LHCN-M2 (cell line): ENCODE measurements at places on chromosomes 7 and 10. TPM values are rescaled to one million over a fixed set of nuclear protein-coding genes. Genes with fewer than 3 reads are reported as not detected.

- no peak for DNase-seq
These were observed 80.3 kb downstream of the SKAP2 start for GRCh38 chr7:26784118-26784517.

DNA sequence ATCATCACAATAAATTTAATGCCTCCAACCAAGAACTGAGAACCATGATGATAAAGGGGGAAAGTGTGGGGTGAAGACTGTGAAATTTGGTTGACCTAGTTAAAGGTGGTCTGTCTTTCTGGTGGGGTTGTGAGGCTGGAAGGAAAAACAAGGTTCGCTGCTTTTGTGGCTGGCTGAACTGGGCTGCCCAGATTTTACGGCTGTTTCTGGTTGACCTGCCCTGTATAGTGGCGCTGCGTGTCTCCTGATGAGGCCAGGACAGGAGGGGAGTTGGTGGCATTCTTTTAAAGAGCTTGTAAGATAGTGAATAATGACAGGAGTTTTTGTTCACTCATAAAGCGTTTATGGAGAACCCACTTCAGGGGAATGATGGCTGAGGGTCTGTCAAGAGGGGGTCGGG, 101.8 kb downstream of the CYP26A1 start:
- DNase-seq = no peak

Gene CYP2C8
- not detected in 2 replicates for total RNA-seq

GRCh38 chr7:150989456-150989855, 1.4 kb upstream of the NOS3 start:
- no peak for DNase-seq

Gene AKR1C4
- not detected in 2 replicates for total RNA-seq

- DNase-seq = peak; percentile 89
These were observed 103.4 kb upstream of the MDFIC start for GRCh38 chr7:114818501-114818900.

Gene FGFBP3
- 0.40 and 0.64 TPM in 2 replicates for total RNA-seq

DNA sequence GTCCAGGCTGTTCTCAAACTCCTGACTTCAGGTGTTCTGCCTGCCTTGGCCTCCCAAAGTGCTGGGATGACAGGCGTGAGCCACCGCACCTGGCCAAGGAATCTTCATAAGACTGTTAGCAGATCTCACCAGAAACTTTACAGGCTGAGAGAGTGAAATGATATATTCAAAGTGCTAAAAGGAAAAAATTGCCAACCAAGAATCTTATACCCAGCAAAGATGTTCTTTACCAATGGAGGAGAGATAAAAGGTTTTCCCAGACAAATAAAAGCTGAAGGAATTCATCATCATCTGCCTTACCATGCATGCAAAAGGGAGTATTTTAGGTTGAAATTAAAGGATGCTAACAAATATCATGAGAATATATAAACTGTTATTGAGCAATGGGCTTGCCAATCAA, 23.6 kb downstream of the GIMAP7 start:
- DNase-seq = no peak

Gene GPR15LG
- total RNA-seq = not detected in 2 replicates

GRCh38 chr10:117942226-117942625, 104.5 kb downstream of the RAB11FIP2 start:
- peak; percentile 44 for DNase-seq

- DNase-seq = peak; percentile 19
These were observed 86.6 kb downstream of the ODAD2 start for GRCh38 chr10:27912231-27912630.

- DNase-seq = no peak
These were observed 271.4 kb downstream of the PARD3 start for GRCh38 chr10:34543716-34544115.

- DNase-seq = peak; percentile 8
These were observed 25.3 kb downstream of the CROT start for GRCh38 chr7:87370660-87371180.

- no peak for DNase-seq
These were observed 17.8 kb upstream of the CLDN4 start for GRCh38 chr7:73812996-73813395.

Gene PSD
- total RNA-seq = 0.46 TPM in 1 of 2 replicates, not detected in the other

GRCh38 chr10:12513775-12514673, 164.7 kb downstream of the CAMK1D start:
- DNase-seq = no peak

Gene MYH16
- not detected in 2 replicates for total RNA-seq

GRCh38 chr10:13831711-13832141, 245.0 kb downstream of the PRPF18 start:
- DNase-seq = peak; percentile 13

Gene PCGF6
- total RNA-seq = 16.1 and 17.2 TPM in 2 replicates

GRCh38 chr10:29370097-29371092, 81.5 kb downstream of the LYZL1 start:
- peak; percentile 36 for DNase-seq

- DNase-seq = no peak
These were observed 27.7 kb downstream of the SLC29A3 start for GRCh38 chr10:71346731-71347130.

- no peak for DNase-seq
These were observed 41.5 kb downstream of the PTN start for GRCh38 chr7:137302081-137302480.

Gene PTPRZ1
- total RNA-seq = not detected in 2 replicates

DNA sequence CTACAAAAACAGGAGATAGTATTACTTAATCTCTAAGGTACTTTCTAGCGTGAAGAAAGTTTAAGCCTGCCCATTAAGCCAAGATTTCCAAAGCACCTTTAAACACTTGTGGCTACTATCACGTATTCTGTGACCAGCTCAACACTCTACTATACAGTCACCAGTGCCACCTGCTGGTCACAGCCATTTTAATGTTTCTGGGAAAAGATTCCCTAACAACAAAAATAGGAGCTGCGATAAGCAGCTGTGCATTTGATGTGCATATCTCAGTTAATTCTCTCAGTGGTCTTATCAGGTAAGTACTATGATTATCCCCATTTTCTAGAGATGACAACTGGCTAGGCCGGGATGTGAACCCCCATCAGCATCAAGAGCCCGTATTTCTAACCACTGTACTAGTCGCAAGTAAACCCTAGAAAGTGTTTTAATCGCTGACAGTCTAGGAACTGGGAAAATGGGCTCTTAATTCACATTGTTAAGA, 860 bp downstream of the SEC31B start:
- DNase-seq = peak; percentile 61

GRCh38 chr7:5077740-5078139, 32.1 kb downstream of the RBAK start:
- DNase-seq = peak; percentile 60

Gene OR6B1
- not detected in 2 replicates for total RNA-seq

Gene MAGI2
- total RNA-seq = 2.4 and 3.6 TPM in 2 replicates

Gene LRRC4
- total RNA-seq = 0.38 and 0.98 TPM in 2 replicates

Gene CLRN3
- not detected in 2 replicates for total RNA-seq

DNA sequence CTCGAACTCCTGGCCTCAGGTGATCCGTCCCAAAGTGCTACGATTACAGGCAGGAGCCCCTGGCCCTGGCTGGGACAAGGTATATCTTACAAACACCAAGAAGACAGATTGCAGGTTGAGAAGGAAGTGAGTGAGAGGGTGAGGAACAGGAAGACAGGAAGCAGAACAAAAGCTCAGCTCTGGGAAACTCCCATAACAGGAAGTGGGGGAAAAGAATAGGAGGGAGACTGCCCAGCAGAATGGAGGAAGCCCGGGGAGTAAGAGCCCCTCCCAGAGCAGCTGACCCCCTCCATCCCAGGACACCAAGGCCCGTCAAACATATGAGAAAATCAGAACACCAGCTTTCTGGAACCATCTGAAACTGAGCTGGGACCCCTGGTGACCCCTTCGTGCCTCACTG, 2.9 kb downstream of the TECPR1 start:
- no peak for DNase-seq

DNA sequence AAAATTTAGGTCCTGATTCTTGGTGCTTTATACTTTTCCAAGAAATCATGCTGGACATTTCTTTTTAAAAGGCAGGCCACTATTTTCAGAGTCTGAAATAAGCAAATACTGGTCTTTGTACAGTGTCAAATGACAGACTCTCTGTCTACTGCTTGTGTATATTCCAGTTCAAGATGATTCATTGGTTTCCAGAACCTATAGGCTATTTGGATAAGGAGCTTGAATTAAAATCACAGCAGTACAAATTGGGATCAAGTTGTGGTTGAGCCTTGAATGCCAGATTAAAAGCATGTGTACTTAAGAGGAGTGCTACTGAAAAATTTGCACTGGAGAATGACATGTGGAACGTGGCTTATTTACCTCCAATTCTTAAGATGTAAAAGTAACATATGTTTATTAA, 10.7 kb downstream of the KMT2E start:
- no peak for DNase-seq

- peak; percentile 95 for DNase-seq
These were observed 8.0 kb downstream of the KLF6 start for GRCh38 chr10:3776796-3777571.

Gene INHBA
- 3.0 and 3.6 TPM in 2 replicates for total RNA-seq
